Hematopoietic multipotent progenitor cell treated with erythropoietin and hydrocortisone succinate and interleukin-3 and kit ligand, for 8 days (in vitro differentiated cells): ENCODE measurements at places on chromosomes 16 and 17.

- no peak for DNase-seq
These were observed 1.3 kb downstream of the IGFALS start for GRCh38 chr16:1791943-1792812.

- DNase-seq, result no peak
These were observed 45.1 kb downstream of the FZD2 start for GRCh38 chr17:44602390-44602789.

GRCh38 chr17:46733837-46734475, 84.5 kb downstream of the WNT3 start:
- no peak for DNase-seq

DNA sequence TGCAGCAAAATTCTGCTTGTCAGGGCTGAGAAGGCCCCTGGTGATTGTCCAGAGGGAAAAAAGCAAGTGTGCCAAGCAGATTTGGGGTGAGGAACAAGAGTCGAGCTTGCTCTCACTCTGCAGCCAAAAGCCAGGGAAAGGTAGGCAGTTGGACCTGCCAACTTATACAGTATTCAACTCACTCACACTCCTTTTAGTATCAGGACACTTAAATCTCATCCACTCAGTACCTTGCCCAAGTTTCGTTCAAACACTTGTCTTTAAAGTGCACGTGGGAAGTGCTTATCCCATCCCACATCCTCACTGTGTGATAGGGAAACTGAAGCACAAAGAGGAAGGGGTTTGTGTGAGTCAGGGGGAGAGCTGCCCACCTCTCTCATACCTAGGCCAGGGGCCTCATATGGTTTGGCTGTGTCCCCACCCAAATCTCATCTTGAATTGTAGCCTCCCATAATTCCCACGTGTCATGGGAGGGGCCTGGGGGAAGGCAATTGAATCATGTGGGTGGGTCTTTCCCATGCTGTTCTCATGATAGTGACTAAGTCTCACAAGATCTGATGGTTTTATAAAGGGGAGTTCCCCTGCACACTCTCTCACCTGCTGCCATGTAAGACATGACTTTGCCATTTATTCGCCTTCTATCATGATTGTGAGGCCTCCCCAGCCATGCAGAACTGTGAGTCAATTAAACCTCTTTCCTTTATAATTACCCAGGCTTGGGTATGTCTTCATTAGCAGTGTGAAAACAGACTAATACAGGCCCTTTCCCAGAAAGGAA, 25.6 kb upstream of the CES5A start:
- DNase-seq, result no peak

DNA sequence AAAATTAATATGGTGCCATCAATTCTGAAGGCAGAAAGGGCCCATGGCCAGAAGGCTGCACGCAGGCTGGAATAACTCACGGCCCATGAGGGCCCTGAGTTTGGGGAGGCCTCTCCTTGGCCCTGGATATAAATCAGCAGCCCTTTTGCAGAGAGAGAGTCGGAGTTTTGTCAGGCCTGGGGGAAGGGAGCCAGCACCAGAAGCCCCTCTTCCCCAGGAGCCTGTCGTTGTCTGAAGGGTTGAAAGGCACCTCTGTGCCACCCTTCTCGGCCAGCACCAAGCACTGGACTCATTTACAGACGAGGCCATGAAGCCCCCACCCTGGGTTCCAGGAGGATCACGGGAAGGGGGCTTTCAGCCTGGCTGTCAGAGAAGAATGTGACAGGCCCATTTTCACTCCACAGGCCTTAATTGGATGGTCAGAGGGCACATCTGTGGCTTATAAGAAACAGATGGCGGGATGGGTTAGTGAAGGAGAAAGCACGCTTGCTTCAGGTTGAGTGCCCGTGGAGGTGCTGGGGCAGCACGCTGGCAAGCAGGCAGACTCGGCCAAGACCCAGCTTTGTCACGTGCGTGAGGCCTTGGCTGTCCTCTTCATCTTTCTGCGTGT, 140.6 kb downstream of the CLEC16A start:
- DNase-seq, result no peak

DNA sequence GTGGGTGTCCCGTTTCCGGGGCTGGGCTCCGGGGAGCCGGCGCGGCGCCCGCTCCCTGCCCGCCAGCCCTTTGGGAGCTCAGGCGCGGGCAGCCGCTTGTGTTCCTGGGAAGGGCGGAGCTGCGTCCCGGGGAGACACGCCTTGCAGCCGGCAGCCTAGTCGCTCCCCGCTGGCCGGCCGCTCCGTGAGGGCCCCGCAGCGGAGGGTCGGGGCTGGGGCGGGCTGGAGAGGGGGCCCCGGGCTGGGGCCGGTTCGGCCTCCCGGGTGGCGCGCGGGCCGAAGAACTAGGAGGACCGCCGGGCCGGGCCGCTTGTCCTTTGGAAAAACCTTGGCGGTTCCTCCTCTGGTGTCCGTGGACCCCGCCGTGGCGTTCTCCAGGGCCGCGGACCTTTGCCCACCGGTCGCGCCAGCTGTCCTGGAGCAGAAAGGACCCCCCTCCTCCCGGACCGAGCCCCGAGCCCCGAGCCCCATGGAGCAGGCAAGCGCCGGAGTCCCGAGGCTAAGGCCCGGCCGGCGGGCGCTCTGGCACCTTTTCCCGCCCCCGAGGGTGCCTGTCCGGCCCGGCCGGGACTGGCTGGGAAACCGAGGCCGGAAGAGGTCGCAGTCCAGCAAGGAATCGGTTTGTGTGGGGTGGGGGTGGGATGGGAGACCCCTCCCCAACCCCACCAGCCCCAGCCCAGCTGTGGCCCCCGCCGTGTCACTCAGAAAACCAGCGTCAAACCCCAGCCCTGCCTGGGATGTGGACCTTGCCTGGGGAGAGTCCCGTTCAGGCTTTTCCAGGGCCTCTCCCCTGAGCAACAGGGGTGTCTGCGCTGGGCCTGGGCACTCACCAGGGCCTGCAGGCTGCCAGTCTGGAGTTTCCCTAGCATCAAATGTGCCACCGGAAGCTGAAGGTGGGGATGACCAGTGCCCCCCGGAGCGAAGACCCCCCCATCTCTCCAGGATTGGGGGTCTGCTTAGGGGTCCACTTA, 6.8 kb upstream of the TBC1D3B start:
- DNase-seq, result peak; percentile 53

DNA sequence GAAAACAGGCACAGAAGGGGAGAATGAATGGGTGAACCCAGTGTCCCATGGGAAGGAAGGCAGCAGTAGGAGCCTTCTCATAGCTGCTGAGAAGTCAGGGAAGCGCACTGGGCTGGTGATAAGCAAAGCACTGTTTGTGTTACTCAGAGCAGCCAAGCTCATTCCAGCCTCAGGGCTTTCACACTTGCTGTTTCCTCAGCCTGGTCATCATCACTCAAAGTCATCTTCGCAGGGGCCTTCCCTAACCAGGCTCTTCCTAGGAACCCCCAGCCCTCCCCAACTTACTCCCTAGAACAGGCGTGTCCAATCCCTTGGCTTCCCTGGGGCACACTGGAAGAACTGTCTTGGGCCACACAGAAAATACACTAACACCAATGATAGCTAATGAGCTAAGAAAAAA, 32.1 kb upstream of the LONP2 start:
- no peak for DNase-seq

- DNase-seq, result no peak
These were observed 1.6 kb upstream of the ADGRG3 start for GRCh38 chr16:57666353-57667047.

DNA sequence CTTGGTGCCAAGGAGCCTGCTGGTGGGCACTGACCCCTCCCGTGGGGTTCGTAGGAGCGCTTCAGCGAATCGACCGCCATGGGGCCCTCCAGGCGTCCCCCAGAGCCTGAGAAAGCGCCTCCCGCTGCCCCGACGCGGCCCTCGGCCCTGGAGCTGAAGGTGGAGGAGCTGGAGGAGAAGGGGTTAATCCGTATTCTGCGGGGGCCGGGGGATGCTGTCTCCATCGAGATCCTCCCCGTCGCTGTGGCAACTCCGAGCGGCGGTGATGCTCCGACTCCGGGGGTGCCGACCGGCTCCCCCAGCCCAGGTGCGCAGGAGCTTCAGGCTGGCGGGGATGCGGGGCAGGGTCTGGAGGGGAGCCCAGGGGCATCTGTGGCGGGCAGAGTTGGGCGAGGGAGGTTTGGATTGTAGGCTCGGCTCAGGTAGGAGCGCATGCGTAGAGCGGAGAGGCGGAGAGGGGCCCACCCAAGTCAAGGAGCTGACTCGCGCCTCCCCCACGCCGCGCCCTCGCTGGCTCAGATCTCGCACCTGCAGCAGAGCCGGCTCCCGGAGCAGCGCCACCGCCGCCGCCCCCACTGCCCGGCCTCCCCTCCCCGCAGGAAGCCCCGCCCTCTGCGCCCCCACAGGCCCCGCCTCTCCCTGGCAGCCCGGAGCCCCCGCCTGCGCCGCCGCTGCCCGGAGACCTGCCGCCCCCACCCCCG, 19.8 kb downstream of the FMNL1 start:
- DNase-seq, result no peak

- no peak for DNase-seq
These were observed 35.4 kb downstream of the KCNJ16 start for GRCh38 chr17:70110443-70110880.

DNA sequence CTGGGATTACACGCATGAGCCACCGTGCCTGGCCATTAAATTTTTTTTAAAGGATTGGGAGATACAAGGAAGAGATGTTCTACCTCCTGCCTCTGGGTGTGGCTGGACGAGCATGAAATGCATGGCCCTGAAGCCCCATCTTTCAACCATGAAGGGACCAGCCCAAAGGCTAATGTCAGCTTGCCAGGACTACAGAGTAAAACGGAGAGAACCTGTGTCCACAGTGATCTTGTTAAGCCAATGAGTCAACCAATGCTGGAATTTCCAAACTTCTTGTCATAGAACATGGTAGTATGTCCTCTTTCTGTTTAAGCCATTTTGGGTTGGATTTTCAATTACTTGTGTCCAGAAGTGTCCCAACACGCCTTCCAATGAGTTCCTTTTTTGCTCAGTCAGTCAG, 71.3 kb downstream of the RTN4RL1 start:
- no peak for DNase-seq

- no peak for DNase-seq
These were observed 18.8 kb upstream of the TMEM220 start for GRCh38 chr17:10748531-10749181.

DNA sequence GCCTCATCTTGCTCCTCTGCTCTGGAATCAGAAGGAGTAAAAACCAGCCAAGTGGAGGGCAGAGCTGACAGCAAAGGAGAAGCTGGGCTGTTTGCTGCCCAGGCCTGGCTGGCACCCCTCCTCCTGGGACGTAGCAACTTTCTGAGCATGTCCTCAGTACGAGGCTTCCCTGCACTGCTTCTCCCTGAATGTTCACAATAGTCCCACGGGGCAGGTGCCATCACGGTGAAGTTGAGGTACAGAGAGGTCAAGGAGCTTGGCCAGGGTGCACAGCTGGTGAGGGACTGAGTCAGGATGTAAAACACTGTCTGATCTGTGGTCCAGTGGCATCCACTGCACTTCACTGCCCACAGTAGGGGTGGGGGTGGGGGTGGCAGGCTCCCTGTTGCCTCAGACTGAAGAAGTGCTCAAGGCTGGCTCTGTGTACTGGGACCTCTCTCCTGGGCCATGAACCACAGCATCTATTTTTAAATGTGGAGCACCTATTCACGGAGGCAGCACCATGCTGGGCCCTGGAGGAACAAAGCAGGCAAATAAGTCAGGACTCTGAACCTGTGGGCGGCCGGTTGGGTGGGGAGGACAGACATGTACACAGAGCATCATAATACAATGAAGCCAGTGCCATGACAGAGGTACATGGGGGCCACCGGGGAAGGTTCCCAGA, 369.5 kb downstream of the SEC14L1 start:
- DNase-seq, result no peak

- peak; percentile 83 for DNase-seq
These were observed 20.5 kb downstream of the CDC42EP4 start for GRCh38 chr17:73291260-73291801.

DNA sequence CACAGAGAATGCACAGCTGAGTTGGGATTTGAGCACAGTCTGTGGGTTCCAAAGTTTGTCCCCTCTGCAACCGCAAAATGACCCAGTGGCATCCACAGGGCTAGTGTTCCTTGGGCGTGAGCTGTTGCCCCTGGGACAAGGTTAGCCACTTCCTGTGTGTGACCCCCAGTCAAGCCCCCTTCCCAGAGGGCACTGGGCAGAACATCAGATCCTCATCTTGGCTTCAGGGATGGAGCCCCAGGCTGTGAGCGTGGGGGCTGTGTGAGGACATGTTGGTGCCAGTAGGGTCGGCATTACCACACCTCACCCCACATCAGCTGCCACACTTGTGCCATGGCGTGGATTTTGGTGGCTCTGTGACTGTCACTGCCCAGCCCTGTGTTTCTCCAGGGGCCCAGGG, 55.3 kb downstream of the USP22 start:
- DNase-seq, result no peak

DNA sequence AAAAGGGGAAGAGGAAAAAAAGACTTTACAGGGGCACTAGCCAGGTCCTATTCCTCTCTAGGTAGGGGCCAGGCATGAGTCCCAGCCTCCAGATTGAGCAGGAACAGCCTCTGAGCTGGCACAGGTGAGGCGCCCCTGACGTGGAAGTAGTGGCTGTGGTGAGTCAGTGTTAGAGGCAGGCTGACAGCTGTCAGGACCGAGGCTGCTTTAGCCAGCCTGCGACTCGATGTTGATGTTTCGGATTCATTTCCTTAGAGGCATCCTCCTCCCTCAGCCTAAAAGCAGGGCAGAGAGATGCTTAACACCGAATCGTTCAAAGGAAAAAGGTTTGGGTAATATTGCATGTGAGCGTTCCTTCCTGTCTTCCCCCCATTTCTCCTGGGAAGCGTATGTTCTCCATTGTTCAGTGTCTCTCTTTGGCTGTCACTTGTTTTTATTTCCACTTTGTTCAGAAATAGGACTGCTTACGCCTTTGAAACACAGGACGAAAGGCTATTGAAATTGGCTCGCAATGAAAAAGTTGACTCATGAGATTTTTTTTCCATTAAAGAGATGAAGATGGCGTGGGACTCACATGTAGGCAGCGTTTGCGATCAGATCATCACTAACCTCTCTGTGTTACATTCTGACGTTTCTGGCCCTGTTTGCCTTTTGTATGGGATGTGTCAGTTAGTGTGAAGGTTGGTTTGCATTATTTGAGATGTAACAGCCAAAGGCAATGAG, 1.3 kb downstream of the KIAA0513 start:
- DNase-seq, result no peak

DNA sequence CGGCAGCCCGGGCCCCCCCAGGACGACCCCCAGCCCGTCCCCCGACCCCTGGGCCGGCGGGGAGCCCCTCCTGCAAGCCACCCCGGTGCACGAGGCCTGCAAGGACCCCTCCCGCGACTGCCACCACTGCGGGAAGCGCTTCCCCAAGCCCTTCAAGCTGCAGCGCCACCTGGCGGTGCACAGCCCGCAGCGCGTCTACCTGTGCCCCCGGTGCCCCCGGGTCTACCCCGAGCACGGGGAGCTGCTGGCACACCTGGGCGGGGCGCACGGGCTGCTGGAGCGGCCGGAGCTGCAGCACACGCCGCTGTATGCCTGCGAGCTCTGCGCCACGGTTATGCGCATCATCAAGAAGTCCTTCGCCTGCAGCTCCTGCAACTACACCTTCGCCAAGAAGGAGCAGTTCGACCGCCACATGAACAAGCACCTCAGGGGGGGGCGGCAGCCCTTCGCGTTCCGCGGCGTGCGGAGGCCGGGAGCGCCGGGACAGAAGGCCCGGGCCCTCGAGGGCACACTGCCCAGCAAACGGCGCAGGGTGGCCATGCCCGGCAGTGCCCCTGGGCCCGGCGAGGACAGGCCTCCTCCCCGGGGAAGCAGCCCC, 15.6 kb upstream of the ZFPM1 start:
- peak; percentile 46 for DNase-seq
